ENCODE measurements at places on chromosomes 1 and 21. TPM values are rescaled to one million over a fixed set of nuclear protein-coding genes. Genes with fewer than 3 reads are reported as not detected.

GRCh38 chr1:3727825-3728776 is 24.1 kb upstream of the CCDC27 start:
- DNase-seq: no peak

The PHLDA3 gene
- polyA plus RNA-seq: not detected

- no peak for DNase-seq
Measured at GRCh38 chr1:115728341-115728740, 40.2 kb downstream of the CASQ2 start.

DNA sequence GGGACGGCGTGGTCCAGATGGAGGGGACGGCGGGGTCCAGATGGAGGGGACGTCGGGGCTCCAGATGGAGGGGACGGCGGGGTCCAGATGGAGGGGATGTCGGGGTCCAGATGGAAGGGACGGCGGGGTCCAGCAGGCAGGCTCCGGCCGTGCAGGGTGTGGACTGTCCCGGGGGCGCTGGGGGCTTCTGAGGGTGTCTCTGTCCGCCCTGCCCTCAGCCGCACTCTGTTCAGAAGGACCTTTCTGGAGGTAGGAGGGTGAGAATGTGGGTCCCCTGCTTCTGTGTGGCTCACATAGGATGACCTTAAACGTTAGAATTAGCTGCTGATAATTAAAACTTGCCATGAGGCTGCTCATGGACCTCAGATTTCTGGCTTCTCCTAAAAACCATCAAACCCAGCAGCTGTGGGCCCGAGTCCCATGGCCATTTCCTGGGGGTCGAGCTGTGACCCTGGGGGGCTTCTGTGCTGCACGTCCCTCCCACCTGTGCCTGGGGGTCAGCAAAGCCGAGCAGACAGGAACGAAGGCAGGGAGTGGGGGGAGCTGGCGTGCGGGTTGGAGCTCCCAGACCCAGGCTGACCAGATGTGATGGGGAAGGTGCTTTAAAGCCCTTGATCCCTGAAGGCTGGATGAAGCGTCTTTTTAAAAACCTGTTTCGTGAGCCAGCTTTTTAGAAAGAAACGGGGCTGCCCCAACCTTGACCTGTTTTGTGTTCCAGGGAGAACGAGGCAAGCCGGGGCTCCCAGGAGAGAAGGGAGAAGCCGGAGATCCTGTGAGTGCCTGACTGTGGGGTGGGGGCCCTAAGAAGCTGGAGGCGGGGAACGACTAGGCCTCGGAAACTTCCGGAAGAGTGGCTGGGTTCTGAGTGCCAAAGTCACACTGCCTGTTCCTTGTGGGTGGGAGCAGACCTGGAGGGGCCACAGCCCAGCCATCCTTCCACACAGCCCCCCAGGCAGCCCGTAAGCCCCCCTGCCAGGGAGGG is 7.1 kb downstream of the COL6A1 start:
- no peak for DNase-seq

- DNase-seq: no peak
Measured at GRCh38 chr1:51422367-51423072, 92.2 kb upstream of the TTC39A start.

DNA sequence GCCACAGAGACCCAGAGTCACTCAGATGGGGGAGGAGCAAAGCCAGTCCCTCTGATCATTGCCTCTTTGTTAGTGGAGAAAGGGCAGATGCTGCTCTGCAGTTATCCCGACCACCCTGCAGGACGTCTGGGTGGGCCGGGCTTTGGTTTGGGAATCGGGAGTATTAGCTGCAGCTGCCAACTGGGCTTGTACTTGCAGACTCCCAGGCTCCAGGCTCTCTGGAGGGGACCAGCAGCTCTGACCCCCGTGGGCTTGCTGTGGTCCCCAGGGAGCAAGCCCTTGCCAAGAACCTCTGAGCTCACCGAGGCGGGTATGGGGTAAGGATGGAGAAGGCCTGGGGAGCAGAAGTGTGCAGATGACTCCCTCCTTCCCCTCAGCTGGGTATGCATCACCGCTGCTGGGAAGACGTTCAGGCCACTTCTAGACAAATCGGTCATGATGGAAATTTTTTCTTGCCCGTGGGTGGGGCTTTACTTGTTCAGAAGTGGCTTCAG is 21.6 kb downstream of the MAPKAPK2 start:
- DNase-seq: no peak

GRCh38 chr21:15703932-15704331 is 25.9 kb upstream of the USP25 start:
- no peak for DNase-seq

The TBX19 gene
- polyA plus RNA-seq: 3.1 TPM

DNA sequence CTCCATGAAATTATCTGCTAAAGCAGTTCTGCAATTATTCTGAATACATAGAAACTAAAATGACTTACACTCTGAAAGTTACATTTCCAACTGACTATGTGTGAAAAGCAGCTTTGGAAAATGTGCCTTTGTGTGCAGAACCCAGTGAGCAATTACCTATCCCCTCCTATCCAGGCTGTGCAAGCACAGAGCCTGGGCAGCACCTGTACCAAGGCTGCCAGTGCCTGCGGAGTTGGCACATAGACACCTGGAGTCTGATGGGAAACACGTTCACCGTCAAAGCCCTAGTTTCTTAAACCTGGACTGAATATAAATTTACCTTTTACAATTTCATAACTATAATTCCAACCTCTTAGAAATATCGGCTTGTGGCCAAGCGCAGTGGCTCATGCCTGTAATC is 307.3 kb downstream of the KCNH1 start:
- DNase-seq: no peak

GRCh38 chr21:42051788-42052187 is 19.3 kb upstream of the UMODL1 start:
- no peak for DNase-seq

DNA sequence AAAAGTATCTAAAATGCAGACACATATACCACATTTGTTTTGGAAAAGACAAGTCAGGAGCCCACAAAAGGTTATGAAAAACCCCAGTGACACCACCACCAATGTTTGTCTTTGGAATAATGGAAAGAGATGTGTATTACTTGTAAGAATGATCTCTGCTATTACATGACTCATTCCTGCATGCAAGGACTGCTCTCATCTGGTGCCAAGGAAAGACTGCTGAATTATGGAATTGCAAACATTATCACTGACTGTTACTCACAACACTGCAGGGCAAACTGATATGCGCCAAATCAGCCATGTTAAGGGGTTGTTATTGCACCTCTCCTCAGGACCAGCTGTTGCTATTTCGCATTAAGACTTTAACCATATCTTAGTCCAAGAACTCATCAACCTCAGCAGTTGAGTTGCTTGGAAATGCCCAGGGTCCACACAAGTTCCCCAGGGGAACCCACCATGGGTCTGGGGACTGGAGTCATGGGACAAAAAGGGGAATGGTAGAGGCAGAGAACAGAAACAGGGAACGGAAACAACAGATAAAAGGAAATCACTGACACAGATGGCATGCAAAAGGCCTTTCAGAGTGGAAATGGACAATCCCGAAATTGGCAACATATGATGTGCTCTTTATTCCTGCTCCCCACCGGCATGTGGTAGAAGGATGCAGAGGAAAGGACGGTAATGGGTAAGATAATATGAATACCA is 34.4 kb downstream of the CAPZB start:
- no peak for DNase-seq

The SPRR1B gene
- polyA plus RNA-seq: not detected

- DNase-seq: no peak
Measured at GRCh38 chr21:41428311-41428710, 2.3 kb downstream of the MX1 start.

DNA sequence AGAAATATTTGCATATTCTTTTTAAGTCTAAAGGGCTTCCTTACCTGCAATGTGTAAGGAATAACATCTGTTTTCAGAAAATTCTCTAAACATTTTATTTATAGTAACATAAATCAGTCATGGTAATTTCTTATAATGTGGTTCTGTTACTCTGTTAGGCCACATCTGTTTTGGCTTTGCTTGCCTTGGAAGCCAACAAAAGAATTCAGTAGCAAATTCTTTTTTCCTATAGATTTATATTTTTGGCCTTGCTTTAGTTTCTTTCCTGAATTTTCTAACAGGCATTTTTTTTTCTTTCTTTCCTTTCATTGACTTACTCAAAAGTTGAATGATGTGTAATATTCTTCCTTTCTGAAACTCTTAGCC is 72.2 kb downstream of the OSBPL9 start:
- no peak for DNase-seq

DNA sequence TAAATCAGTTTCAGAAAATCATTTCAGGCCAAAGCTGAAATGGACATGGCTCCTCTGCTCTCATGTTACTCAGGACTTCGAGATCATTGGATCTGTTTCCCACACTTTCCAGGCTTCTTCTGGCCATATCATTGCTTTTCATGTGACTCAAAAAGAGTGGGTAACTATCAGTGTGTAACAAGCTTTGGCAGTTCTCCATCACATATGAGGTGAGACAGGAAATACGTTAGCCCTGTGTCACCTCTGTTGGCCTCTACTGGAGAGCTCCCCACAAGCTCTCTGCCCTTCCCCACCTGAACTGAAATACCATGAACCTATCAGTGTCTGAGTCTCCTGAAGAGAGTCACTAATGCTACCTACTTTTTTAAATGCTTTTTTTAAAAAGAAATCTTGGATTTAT is 128.2 kb downstream of the LBR start:
- no peak for DNase-seq

The TSPAN1 gene
- polyA plus RNA-seq: not detected

The MROH9 gene
- not detected for polyA plus RNA-seq

DNA sequence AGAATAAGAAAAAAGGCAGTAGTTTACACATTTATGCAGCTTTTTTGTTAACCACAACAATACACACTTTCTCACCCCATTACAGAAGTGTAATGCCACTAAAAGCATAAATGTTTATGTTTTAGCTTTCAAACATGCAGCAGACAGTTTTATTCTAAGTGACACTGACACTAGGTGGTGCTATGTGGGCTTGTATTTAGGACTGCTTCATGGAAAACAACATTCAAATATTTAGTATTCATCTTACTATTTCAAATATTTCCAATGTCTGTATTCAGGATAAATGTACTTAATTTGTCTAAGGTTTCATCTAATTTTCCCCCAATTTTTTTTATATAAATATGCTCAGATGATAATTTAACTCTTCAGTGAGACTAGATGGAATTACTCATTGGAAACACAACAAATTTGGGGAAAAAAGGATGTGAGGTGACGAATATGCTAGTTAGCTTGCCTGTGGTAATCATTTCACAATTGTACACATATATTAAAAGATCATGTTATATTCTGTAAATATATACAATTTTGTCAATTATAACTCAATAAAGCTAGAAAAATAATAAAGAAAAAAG is 71.4 kb downstream of the USP1 start:
- DNase-seq: no peak

GRCh38 chr1:23854568-23854967 is 13.5 kb downstream of the FUCA1 start:
- DNase-seq: no peak

GRCh38 chr1:11429226-11429625 is 49.7 kb upstream of the DISP3 start:
- DNase-seq: no peak

The MROH7 gene
- polyA plus RNA-seq: not detected

The CGN gene
- polyA plus RNA-seq: 0.08 TPM

The RAD54L gene
- 0.27 TPM for polyA plus RNA-seq

DNA sequence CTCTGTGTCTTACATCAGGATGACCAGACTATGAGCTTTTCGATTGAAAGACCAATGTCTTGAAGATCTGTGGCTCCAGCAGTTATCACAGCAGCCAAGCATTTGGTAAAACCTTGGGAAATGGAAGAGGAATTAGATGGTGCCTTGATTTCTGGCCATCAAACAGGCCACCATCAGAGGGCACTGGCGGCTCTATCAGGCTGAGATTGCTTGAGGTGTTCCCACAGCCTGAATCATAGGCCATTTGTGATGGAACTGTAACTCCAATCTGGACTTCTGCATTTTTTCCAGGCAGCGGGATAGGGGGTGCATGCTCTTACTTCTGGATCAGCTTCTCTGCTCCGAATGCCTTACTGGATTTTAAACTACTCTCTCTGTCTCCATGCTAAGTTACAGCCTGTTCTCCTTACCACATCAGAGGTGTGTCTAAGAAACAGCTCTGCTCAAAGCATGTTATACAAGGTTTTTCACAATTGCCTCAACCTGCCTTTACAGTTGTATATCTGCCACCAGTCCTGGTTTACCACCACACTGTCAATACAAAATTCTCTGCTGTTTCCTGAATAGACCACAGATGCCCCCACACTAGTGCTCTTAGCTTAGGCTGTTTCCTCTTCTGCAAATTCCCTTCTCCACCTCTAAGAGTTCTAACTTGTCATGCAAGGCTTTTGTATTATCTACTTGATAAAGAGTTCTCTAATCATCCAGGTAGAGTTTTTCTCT is 180.9 kb downstream of the PTGER3 start:
- peak; percentile 2 for DNase-seq

GRCh38 chr1:97308131-97308530 is 586.5 kb downstream of the PTBP2 start:
- DNase-seq: no peak

- no peak for DNase-seq
Measured at GRCh38 chr1:162892906-162893611, 32.1 kb upstream of the CCDC190 start.

GRCh38 chr1:221457685-221458446 is 284.0 kb downstream of the DUSP10 start:
- no peak for DNase-seq

All from naive thymus-derived CD8-positive, alpha-beta T cell (primary cell).